ENCODE measurements at places on chromosomes 3 and 15.

DNA sequence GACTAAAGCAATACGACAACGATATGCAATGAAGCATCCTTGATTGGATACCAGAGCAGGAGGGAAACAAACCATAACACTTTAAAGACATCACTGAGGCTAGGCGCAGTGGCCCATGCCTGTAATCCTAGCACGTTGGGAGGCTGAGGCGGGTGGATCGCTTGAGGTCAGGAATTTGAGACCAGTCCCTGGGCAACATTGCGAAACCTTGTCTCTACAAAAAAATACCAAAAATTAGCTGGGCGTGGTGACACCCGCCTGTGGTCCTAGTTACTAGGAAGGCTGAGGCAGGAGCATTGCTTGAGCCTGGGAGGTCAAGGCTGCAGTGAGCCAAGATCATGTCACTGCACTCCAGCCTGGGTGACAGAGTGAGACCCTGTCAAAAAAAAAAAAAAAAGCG lies 33.9 kb upstream of the BHLHE40 start:
- no peak for DNase-seq

GRCh38 chr3:80307844-80308243 lies 540.0 kb upstream of the ROBO1 start:
- no peak for DNase-seq

- DNase-seq, result no peak
Measured at GRCh38 chr15:99125061-99125891, 20.4 kb downstream of the SYNM start.

DNA sequence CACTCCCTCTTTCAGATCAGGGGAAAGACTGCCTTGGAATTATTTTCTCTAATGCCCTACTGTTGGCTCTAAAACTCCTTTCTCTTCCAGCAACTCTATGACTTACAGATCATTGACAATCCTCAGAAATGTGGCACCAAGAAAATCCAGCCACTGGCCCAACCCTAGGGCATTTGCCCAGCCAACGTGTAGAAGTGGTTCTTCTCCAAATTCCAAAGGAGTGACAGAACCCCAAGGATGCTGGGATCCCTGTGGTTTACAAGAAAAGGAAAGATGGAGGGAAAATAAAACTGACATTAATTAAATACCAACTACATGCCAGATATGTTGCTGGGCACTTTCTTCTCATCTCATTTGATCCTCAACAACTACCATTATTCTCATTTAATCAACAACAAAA lies 216.0 kb downstream of the NTRK3 start:
- DNase-seq, result no peak

DNA sequence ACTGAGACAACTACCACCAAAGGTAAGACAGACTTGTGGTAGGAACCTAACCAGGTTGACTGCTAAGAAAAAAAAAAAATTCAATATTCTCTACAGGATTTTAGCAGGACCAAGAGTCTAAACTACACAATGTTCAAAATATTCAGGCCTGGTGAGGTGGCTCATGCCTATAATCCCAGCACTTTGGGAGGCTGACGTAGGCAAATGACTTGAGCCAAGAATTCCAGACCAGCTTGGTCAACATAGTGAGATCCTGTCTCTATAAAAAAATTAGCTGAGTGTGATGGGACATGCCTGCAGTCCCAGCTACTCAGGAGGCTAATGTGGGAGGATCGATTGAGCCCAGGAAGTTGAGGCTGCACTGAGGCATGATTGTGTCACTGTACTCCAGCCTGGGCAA lies 341.6 kb upstream of the WNT5A start:
- no peak for DNase-seq

DNA sequence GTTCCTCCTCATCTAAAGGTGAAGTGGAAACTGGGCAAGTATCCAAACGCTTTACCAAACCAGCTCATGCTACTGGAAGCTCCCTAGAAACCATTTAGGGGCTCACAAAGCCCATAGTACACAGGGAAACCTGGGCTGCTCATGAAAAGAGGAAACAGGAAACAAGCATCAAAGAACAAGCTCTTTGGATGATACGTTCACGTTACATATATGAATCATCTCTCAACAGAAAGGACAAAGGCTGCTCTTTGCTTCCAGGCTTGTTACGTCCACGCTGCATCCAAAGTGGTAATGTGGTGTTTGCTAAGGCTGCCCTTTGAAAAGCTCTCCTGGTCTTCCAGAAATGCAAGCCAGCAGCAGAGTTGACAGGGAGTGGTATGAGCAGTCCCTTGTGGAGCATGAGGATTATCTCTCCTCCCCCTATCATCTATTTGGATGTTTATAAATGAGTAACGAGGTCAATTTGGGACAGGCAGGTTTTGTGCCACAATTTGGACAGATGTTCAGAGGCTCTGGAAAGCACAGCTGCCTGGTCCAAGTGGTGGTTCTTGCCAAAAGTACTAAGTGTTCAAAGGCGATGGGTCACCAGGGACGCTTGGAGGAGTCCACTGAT lies 98.0 kb upstream of the RORA start:
- DNase-seq, result no peak

DNA sequence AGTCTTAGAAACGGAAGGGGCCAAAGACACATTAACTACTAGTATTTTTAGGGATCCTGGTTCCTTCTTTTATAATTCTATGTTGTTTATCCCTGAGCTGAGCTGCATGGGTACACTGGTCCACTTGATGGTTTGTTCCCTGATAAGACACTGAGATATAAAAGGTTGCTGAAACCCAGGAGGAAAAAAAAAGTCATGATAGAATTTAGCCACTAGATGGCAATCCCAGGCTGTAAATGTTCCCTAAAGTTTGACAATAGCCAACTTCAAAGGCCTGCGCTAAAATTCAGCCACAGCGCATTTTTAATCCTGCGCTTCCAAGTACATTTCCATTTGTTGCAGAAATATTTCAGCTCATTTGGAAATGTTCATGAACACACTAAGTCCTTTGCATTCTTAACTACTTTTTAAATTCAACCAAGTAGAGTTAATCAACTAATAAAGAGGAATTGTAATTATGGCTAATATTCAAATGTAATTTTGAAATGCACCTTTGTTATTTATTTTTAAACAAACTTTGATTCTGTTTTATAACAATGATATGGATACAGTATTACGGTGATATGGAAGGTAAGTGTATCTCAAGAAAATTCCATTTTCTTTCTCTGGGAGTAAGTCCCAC lies 249.3 kb upstream of the FEZF2 start:
- DNase-seq, result peak; percentile 28

DNA sequence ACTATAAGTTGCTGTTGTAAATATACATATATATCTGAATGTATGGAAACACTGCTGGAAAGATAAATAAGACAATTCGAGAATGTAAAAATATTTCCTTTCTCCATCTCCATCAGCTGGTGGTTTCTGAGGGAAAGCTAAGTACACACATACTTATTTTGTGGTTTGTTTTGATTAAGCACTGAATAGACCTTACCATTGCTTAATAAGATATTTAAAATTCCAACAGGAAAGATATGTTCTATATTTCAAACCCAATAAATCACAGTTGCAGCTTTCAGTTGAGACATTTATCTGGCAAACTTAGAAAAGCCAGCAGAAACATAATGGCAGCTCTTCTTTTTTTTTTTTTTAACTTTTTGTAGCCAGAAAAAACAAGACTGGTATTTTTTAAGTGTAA lies 160.4 kb downstream of the VGLL3 start:
- no peak for DNase-seq

DNA sequence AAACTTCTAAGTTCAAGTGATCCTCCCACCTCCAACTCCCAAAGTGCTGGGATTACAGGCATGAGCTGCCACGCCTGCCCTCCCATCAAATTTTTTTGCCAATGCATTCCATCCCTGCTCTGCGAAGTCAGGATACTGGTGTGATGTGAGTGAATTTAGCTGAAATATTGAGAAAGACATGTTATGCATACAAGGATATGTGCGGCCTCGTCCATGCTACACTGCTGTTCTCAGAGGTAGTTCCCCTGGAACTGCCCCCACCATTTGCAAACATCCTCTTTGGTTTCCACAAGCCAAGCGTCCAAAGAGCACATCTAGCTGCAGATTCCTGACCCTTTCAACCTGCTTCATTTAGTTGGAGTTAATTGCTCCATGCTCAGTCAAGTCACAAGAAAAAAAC lies 36.5 kb upstream of the BCL2A1 start:
- no peak for DNase-seq

- DNase-seq, result no peak
Measured at GRCh38 chr3:126715432-126715831, 11.4 kb downstream of the CHCHD6 start.

DNA sequence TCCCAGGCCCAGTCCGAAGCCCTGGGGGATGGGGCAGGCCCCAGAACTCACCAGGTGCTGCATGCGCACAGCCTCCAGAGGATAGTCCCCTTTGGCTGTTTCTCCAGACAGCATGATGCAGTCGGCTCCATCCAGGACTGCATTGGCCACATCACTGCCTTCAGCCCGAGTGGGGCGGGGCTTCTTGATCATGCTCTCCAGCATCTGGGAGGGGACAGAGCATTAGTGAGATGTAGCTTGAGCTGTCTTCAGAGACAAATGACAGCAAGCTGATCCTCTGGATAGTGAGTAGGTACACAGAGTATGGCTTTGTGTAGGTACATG lies 9.1 kb upstream of the GRAMD2A start:
- no peak for DNase-seq

DNA sequence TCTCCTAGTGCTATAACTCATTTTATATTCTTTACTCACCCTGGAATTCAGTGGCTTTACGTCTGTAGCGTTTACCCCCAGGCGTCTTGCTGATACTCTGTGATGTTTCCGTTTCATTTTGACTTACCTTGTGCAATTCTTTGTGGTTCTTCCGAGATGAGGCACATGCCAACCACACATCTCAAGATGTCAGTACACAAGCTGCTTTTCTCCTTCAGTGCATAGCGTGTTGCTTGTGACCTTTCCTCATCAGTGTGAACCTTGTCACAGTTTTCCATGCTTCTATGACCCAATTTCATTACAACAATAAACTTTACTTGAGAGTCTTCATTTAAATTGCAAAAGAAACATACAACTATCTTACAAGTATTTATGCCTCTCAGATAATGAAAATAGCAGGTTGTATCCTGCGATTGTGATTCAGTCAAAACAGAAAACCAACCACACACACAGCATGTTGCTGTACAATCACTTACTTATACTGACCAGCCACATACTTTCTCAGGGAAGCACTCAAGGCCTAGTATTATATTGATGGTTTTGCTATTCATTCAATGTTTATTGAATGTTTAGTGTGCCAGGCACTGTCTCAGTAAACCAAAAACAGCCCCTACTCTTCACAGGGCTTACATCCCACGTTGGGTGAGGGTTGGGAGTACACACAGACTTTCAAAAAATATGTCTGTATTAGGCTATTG lies 4.6 kb upstream of the TBL1XR1 start:
- no peak for DNase-seq

DNA sequence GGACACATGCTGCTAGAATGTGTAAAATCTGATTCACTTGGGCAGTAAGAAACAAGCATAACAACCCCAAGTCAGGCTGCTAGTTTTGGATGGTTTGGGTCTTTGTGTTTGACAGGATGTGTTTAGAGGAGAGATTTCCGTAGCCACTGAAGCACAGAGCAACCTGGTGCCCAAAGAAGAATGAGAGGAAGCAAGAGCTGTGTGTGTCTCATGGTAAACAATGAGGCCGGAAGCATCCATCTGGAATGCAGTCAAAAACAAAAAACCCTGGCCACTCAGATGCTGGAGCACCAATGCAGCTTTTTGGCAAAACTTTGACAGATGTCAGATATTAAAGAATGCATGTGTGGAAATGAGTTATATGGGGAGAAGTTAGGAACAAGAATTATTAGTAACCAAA lies 39.4 kb upstream of the SNRK start:
- DNase-seq, result no peak

- DNase-seq, result no peak
Measured at GRCh38 chr3:142106548-142106947, 42.8 kb downstream of the TFDP2 start.

- DNase-seq, result no peak
Measured at GRCh38 chr3:55270976-55271375, 216.1 kb downstream of the WNT5A start.

- DNase-seq, result no peak
Measured at GRCh38 chr3:141279077-141279967, 47.7 kb downstream of the PXYLP1 start.

DNA sequence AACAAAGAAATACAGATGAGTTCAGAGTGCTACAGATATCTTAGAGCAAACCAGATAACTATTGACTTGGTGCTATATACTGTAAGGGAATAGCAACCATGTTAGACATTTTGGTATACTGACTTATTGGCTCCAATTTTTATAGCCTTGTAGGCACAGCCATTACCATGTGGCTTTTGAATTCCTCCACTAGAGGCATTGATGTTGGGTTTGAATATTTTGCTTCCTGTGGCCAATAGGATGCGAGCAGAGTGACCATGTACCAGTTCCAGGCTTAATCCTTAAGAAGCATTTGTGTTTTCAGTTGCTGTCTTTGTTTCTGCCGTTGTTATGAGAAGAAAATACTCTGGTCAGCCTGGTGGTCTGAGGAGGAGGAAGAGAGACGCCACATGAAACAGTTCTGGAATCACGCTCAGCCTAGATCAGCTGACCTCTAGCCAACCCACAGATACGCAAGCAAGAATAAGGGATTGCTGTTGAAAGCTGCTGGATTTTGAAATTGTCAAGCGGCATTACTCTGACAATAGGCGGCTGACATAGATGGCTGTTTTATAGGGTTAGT lies 109.4 kb upstream of the TNIK start:
- no peak for DNase-seq

DNA sequence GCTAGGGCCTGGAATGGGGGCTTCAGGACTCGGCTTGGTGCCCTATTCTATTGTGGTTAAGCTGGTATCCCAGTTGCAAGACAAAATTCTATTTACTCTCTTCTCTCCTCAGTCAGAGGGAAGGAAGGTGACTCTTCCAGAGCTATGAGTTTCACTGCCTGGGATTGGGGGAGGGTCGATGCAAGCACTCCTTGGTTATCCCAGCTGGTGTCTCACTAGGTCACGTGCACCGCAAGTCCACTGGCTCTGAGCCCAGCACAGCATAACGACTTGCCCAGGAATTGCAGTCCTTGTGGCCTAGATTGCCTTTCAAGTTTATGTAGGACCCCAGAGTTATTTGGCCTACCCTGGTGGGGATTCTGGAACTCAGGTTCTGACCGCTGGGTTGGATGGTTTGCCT lies 958.8 kb downstream of the IGSF11 start:
- no peak for DNase-seq

DNA sequence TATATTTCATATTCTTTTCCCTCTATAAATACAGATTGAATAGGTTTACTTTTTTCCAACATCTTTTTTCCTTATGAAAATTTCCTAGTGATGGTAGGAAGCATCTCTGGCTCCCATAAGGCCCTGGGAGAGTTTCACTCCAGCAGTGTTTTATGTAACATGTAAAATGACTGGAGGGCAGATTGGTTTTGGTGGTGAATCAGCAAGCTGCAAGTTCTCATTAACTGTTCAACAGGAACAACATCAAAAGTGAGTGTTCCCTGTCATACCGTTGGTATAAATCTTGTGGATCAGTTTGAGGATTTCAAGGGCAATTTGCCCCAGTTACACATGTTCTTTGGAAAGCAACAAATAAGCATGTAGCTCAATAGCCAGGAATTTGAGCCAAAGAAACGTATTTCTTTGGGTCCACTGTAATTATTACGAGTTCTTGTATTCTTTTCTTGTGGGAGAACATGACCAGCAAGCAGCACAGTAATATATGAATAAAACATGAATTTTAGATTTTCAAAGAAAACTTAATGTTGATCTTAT lies 345.7 kb downstream of the SV2B start:
- DNase-seq, result no peak

All from nephron progenitor cell (in vitro differentiated cells).